Right lobe of liver (tissue), 6 donors: ENCODE measurements at places on chromosomes 6 and 20.

- no peak for DNase-seq
Measured at GRCh38 chr20:10040070-10040975, 5.5 kb downstream of the ANKEF1 start.

GRCh38 chr6:43278524-43279078 lies 19.5 kb upstream of the SLC22A7 start:
- DNase-seq = peak; percentile 57

GRCh38 chr6:43170417-43170930 lies 595 bp upstream of the SRF start:
- DNase-seq = peak; percentile 87

- no peak for DNase-seq
Measured at GRCh38 chr20:43946659-43947315, 32.1 kb downstream of the TOX2 start.

DNA sequence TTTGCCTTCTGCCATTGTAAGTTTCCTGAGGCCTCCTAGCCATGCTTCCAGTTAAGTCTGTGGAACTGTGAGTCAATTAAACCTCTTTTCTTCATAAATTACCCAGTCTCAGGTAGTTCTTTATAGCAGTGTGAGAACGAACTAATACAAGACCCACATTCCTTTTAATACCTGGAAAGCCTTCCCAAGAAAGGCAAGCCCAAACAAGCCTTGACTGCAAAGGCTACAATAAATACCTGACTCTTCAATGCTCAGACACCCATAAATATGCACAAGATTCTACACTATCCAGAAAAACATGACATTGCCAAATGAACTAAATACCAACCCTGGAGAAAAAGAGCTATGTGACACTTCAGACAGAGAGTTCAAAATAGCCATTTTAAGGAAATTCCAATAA lies 338.8 kb downstream of the HAO1 start:
- no peak for DNase-seq

DNA sequence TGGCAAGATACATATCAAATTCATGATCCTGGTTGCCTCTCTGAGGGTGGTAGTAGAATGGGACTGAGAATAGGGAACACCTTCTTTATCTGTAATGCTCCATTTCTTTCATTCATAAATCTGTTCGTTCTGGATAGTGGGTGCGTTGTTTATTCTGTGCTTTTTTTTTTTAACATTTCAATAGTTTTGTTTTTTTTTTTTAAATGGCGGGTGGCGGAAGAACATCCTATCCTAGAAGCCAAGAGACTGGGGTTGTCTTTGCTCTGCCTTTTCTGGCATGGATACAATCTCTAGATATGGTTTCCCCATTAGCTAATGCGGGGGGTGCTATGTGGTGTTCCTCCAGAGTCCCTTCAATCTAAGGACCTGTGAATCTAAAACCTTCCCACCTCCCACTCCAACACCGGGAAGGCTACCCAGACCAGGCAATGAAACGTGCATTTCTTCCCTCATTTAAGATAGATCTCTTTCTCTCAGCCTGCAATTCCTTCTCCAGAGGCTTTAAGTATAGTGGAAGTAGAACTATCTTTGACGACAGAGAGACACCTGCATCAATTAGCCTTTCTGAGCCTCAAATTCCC lies 883 bp upstream of the CCDC28A start:
- no peak for DNase-seq

- no peak for DNase-seq
Measured at GRCh38 chr6:158452191-158452590, 107.7 kb upstream of the TMEM181 start.

DNA sequence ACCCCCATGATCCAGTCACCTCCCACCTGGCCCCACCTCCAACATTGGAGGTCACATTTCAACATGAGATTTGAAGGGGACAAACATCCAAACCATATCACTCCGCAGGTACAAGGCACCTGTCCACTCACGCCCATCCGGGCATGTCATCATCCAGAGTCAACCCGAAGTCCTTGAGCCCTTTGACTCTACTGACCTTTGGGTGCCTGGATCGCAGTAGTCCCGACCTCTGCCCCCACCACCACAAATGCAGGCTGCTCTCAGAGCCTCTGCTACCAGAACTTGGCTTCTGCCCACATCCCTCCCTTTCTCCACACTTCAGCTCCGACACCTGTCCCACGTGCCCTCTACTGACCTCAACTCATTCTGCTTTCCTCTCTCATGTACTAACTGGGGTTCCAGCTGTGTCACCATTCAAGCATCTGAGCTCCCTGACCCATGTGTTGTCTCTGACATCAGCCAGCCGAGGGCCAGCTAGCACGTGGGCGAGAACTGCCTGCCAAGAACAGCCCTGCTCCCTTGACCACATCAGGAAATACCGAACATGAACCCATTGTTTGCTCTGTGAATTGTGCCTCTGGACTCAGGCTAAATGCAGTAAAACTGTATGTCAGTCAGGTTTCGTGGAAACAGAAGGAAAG lies 498.3 kb upstream of the SULF2 start:
- DNase-seq = peak; percentile 62

DNA sequence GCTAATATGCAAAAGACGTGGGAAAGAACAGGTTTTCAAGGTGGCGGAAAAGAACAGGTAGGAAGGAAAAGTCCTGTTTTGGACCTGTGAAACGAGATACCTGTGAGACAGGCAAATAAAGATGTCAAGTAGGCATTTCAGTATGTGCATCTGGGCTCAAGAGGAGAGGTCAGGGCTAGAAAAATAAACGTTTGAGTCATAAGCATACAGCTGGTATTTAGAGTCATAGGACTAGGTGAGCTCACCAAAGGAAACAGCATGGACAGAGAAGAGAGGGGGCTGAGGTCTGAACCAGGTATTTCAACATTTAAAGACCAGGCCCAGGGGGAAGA lies 14.9 kb downstream of the MTFR2 start:
- DNase-seq = no peak

GRCh38 chr6:38503960-38504682 lies 135.6 kb downstream of the BTBD9 start:
- no peak for DNase-seq

GRCh38 chr6:89360415-89360999 lies 8.0 kb upstream of the UBE2J1 start:
- no peak for DNase-seq

DNA sequence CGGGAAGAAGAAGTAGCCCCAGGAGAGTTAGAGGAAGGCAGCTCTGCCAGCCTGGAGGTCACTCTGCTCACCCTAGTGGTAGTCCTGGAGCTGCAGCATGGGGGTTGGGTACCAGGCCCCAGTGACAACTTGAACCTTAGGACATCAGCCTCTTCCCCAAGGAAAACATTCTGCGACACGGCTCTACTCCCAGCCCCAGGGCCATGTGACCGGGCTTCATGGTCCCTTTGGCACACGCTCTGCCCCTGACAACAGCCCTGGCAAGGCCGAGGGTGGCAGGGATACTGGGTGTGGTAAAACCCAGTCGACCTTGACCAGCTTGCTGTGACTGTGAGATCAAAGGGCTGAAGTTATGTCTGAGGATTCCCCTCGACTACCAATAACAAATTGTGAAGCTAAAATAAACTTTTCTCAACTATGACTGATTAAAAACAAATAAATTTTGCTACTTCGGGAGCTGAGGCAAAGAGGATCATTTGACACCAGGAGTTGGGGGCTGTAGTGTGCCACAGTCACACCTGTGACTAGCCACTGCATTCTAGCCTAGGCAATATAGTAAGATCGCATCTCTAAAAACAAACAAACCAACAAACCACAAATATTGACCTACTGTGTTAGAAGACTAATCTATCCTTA lies 24.4 kb upstream of the ARID1B start:
- peak; percentile 90 for DNase-seq

- no peak for DNase-seq
Measured at GRCh38 chr6:88573561-88573960, 389.9 kb downstream of the RNGTT start.

- DNase-seq = peak; percentile 53
Measured at GRCh38 chr6:150069706-150070105, 785 bp upstream of the ULBP3 start.

- DNase-seq = peak; percentile 82
Measured at GRCh38 chr20:32440069-32440757, 82.1 kb downstream of the ASXL1 start.

- no peak for DNase-seq
Measured at GRCh38 chr6:11033825-11034224, 10.3 kb downstream of the ELOVL2 start.

GRCh38 chr6:33426590-33427511 lies 7.0 kb downstream of the SYNGAP1 start:
- no peak for DNase-seq

DNA sequence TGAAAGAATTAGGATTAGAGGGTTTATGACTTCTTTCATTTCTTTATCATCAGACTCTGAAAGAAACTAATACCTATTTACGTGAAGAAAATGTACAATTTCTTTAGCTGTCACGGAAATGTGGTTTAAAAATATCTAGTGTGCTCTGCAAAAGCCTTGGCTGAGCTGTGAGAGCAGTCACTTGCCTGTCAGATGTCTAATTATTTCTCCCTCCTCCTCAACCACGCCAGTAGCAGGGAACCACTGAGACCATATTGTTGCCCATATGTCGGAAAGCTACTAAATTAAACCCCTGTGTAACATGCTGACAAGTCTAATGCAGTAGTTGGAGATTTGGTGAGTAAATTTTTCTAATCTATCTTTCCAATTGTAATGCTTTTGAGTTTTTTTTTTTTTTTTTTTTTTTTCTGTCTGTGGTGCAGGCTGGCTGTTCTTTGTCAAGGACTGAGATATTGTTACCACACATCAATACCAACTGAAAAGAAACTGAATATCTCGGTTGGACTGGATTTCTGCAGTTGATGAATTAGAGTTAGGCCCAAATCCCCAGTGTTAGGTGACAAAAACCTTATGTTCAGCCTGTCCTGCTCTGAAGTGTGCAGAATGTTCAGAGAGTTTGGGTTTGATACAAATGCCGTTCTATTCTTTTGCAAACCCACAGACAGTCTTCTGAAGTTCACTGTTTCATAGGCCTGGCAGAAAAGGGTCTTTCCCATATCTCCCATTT lies 302.9 kb upstream of the SYNCRIP start:
- DNase-seq = no peak
